ENCODE measurements at places on chromosomes 16 and 17.

- DNase-seq = no peak
Measured at GRCh38 chr17:78141437-78142118, 4.6 kb upstream of the C17orf99 start.

DNA sequence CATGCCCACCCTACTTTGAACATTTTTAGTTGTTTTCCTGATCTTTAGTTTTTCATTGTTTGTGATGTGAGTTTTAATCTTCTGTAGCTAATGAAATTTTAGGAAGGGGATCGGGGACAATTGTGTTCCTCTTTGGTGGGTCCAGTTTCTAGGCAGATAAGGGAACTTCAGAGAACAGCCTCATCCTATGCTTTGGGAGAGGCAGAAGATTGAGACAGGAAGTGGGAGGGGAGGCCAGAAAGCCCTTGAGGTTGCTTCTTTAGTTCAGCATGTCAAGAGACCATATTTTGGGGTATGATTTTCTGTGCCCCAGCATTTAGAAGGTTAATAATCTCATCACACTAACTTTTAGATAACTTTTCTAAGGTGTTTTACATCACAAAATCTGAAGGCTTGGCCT lies 191.0 kb downstream of the TANC2 start:
- no peak for DNase-seq

- no peak for DNase-seq
Measured at GRCh38 chr16:19485611-19486010, 36.3 kb downstream of the GDE1 start.

- DNase-seq = no peak
Measured at GRCh38 chr17:20143740-20144139, 134.6 kb downstream of the SPECC1 start.

DNA sequence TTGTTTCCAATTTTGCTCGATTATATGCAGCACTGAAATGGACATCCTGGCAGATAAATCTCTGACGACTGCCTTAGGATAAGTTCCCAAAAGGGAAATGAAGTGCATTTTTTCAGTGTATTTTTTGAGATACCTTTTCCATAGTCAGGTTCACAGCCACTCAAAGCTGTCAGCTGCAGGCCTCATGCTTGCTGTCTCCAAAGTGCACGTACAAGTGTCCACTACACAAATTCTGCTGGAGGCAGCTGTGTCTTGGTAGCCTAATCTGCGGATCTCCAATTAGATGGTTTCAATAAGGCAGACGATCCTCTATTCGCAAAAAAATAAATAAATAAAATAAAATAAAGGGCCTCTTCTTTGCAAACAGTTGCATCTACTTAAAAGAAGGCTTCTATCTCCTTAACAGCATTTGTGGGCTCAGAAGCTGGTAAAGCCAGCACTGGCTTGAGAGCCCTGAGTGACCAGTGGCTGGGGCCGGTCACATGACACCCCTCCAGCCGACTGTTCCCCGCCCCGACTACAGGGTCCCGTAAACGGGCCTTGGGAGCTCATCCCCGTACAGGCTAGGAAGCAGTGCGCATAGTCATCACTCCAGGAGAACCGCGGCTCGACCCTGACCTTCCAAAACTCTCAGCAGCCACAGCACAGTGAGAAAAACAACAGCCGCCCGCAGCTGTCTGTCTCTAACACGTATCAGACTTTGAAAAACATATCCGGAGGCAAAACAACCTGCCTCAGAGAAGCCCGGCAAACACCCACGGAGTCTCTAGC lies 18.8 kb downstream of the RPH3AL start:
- DNase-seq = no peak

DNA sequence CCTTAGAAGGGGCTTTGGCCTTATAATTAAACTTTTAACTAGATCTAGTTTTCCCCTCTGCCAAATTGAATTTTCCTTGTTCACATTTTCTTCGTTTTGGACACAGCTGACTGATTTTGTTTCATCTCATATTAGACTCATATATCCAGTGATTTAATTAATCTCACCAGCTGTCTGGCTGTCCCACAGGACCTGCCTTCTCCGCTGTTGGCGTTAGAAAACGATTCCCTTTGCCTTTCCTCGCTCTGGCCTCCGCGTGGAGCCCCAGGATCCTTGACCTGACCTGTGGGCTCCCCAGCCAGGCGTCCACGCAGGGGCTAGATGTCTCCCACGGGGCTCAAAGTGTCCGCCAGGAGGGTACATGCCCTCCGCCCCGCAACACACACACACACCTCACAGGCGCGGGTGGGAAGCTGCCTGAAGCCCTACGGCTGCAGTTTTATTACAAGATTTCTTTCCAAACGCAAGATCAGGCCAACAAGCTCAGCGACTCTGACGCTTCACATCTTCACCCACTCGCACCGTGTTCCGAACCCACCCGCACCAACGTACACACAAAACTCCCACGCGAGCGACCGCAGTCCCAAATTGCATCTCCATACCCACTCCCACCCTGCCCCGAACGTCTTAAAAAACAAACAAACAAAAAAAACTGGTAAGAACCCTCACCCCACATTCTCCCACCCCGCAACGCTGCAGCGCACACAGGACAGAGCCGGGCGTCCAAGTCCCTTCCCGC lies 1.1 kb downstream of the RPRML start:
- DNase-seq = no peak

GRCh38 chr16:49469930-49470451 lies 96.4 kb downstream of the C16orf78 start:
- no peak for DNase-seq

Data from NCI-H1417 (cell line).